ENCODE measurements at places on chromosomes 1 and 21.

- no peak for DNase-seq
Measured at GRCh38 chr1:214413315-214413714, 132.4 kb downstream of the SMYD2 start.

DNA sequence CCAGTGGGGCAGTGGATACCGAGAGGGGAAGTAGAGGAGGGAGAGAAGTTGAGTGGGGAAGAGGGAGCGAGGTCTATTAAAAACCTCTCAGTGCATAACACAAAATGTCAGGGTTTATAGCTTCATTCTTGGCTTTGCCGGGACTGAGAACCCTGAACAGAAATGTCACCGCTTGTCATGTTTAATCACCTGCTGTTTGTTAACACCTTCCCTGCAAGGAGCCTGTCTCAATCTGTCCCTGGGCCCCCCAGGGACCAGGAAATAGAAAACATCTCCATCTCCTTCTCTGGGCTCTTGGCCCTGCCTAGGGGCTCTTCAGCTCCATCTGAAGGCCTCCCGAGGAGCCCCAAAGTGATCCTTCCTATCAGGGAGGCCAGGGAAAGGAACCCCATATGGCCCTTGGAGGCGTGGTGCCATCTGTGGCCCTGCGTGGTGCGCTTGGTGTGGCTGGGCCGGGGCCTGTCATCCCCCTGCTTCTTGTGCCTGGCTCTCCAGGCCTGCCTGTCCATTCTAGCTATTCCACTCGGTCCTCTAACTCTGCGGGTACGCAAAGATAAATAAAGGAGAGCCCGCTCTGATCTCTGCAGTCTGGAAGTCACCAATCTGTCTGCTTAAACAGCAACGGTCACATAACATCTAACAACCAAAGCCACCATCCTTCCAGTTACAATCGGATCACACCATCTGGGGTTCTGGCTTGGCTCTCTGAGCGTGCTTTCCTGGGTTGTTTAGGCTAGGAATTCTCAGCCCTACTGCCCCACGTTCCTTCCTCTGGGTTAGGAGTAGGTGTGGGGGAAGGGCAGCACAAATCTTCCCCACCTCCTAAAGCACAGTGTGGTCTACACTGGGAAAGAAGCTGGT lies 113.8 kb downstream of the CASZ1 start:
- DNase-seq, result no peak

GRCh38 chr1:7228252-7228961 lies 443.2 kb downstream of the CAMTA1 start:
- DNase-seq, result no peak

DNA sequence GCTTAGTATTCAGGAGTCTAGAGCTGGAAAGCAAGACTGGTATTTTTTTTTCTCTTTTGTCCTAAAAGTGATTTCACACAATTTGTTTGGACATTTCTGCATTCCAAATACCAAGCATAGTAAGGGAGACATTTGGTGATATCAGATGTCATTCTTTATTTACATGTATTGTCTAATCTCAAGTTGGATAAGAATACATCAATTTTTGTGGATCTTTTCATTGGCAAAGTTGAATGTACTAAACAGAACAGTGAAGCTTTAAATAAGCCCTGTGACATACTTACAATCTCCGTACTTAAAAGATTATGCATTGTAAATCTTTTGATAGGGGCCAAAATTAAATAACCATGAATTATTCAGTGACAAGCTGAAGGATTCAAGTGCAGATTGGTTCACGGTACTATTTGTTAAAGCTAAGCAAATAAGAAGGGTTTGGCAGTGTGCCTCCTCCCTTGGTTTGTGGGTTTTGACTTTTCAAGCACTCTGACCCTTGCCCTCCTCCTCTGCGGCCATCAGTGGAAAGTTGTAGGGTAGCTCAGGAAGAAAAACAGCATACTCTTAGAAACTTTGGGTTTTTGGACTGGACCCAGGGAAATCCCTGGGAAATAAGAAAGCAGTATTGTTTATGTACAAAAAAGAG lies 663.7 kb downstream of the ADGRL2 start:
- no peak for DNase-seq

GRCh38 chr1:225762444-225762843 lies 15.2 kb upstream of the SRP9 start:
- DNase-seq, result no peak

GRCh38 chr21:42732033-42732410 lies 78.6 kb downstream of the PDE9A start:
- no peak for DNase-seq
